ENCODE measurements at places on chromosomes 2 and 18. TPM values are rescaled to one million over a fixed set of nuclear protein-coding genes. Genes with fewer than 3 reads are reported as not detected.

The ANO7 gene
- 1.2 TPM for total RNA-seq

The COL4A3 gene
- 11.4 TPM for total RNA-seq

The CROCC2 gene
- total RNA-seq, result 0.45 TPM

The COL3A1 gene
- 673 TPM for total RNA-seq

The CWC22 gene
- total RNA-seq, result 22.0 TPM

The CD28 gene
- total RNA-seq, result 7.4 TPM

The CNTNAP5 gene
- not detected for total RNA-seq

The TFPI gene
- 105 TPM for total RNA-seq

The DYSF gene
- total RNA-seq, result 21.3 TPM

The WNT6 gene
- 2.1 TPM for total RNA-seq

DNA sequence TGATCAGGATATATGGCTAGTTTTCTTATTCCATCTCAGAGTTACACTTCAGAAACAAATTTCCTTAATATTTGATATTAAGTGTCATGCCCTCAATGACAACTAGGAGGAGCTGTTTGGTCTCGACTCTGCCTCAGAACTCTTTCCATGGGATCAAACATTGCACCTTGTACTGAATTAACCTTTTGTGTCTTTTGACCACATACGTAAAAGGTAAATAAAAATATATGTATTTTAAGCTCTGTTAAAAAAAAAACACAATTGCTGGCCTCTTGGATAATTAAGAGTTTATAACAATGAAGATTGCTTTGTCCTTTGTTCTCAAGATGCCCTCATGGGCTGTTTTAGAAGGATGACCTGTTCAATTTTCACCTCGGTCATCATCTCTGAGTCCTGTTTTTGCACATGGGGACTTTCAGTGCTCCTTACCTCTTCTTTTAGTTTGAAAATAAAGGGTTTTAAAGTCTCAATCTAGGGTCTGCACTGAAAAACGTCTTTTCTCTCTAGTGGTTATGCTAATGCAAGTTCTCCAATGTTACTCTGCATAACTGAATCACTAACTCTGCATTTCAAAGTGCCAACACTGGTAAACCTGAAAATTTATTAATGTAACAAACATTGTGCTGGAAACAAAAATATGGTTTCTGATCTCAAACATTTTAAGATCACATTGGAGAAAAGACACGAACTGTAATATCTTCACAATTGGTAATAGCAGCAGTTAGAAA is 18.8 kb upstream of the FN1 start:
- no peak overlapping the region for H3K4me3 ChIP-seq
- H3K27ac ChIP-seq, result no peak overlapping the region
- no peaks in the 10 kb centered on the region for H3K27me3 ChIP-seq

GRCh38 chr18:76937597-76937996 is 115.2 kb downstream of the ZNF236 start:
- no peak overlapping the region for H3K27ac ChIP-seq
- no peak for DNase-seq
- peaks cover 8% of the 10 kb centered on the region for H3K36me3 ChIP-seq
- no peaks in the 10 kb centered on the region for H3K4me1 ChIP-seq

- H3K4me3 ChIP-seq, result no peak overlapping the region
- H3K27me3 ChIP-seq, result peaks cover 2% of the 10 kb centered on the region
- no peaks in the 10 kb centered on the region for H3K4me1 ChIP-seq
- H3K36me3 ChIP-seq, result no peaks in the 10 kb centered on the region
Observed at GRCh38 chr18:6370886-6371635, 43.6 kb downstream of the L3MBTL4 start.

DNA sequence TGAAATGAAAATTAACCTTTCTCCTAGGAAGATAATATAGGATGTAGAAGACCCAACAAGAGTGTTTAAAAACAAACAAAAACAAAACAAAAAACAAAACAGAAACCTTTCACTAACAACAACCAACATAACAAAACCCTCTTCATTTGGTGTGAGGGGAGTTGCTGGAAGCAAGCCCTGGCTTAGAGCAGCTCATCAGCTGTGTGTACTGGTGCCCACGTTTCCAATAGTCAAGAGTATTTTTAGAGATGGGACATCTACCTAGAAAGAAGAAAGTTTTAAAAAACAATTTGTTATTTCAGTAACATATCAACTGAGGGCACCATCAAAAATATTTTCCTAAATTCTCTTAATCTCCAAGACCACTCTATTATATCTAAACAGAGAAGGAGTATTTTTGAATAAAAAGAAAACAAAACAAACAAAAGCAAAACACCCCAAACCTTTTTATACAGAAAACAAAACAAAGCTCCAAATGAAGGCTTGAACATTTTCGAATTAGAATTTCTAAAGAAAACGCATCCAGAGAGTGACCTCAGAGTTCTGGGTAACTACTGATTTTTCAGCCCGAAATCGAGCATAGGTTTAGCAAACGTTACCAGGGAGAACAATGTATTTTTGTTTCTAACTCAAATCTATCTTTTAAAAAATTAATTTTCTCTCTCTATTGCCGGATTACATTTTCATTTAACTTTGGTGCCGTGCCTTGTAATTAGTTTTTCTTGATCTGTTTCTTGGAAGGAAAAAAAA is 134.6 kb downstream of the INSIG2 start:
- H3K4me3 ChIP-seq, result no peak overlapping the region
- no peaks in the 10 kb centered on the region for H3K4me1 ChIP-seq
- H3K27ac ChIP-seq, result no peak overlapping the region
- no peaks in the 10 kb centered on the region for H3K36me3 ChIP-seq

DNA sequence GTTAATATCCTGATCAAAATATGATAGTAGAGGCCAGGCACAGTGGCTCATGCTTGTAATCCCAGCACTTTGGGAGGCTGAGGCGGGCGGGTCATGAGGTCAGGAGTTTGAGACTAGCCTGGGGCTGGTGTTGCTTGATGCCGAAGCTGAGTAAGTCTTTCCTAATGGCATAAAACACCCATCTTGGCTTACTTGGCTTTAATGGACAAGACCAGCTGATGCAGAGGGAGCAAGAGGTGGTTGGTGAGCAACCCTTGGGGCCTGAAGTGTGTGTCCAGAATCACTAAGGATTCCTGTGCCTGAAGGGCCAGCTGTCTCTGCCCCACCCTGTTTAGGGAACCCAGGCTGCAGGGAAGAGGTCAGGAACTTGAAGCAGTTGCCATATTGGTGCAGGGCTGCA is 217.2 kb downstream of the ARL4C start:
- no peaks in the 10 kb centered on the region for H3K27me3 ChIP-seq
- no peak overlapping the region for H3K4me3 ChIP-seq
- no peaks in the 10 kb centered on the region for H3K4me1 ChIP-seq
- H3K27ac ChIP-seq, result no peak overlapping the region
- H3K36me3 ChIP-seq, result no peaks in the 10 kb centered on the region
- no peak for DNase-seq

GRCh38 chr2:18219676-18220075 is 340.8 kb downstream of the RDH14 start:
- H3K4me3 ChIP-seq, result no peak overlapping the region
- no peaks in the 10 kb centered on the region for H3K4me1 ChIP-seq
- H3K36me3 ChIP-seq, result no peaks in the 10 kb centered on the region
- no peaks in the 10 kb centered on the region for H3K27me3 ChIP-seq

DNA sequence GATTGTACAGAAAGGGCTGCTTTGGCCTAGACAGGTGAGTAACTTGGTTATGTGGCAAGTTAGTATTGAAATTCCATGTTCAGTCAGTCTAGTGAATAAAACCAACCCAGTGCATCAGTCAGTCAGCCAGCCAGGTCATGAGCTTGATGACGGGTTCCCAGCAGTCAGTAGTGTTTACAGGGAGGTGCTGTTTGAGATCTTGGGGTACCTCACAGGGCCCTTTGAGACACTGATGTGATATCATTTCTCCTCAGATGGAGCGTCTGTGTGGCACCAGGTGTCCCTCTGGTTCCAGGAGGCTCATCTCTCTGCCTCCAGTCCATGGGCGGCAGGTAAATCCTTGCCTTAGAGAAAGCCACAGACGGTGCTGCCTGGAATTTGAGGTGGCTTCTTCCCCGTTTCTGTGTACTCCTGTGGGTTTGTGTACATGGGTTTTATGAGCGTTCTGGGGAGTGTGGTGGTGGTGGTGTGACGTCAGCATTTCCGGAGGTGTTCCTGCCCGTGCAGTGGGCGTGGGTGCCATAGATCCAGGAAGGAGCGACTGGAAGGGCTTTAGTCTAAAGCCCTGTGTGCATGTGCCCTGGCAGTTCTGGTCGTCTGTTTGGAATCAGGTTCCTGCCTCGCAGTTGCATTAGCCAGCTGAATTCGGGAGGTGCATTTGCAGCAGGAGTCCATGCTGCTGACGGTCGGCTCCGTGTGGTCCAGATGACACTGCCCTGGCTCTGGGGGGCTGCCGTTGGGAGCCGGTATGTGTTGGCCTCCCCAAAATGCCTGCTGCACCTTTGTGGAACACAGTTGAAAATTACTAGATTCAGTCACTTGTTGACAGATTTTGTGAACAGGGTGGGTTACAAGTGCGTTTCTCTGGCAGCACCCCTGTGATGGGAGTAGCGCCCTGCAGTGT is 2.1 kb downstream of the CTDP1 start:
- no peaks in the 10 kb centered on the region for H3K4me1 ChIP-seq
- H3K27me3 ChIP-seq, result no peaks in the 10 kb centered on the region

GRCh38 chr18:78643004-78643403 is 336.6 kb upstream of the SALL3 start:
- no peak overlapping the region for H3K27ac ChIP-seq
- H3K4me3 ChIP-seq, result no peak overlapping the region
- H3K4me1 ChIP-seq, result no peaks in the 10 kb centered on the region
- DNase-seq, result no peak
- H3K36me3 ChIP-seq, result no peaks in the 10 kb centered on the region

DNA sequence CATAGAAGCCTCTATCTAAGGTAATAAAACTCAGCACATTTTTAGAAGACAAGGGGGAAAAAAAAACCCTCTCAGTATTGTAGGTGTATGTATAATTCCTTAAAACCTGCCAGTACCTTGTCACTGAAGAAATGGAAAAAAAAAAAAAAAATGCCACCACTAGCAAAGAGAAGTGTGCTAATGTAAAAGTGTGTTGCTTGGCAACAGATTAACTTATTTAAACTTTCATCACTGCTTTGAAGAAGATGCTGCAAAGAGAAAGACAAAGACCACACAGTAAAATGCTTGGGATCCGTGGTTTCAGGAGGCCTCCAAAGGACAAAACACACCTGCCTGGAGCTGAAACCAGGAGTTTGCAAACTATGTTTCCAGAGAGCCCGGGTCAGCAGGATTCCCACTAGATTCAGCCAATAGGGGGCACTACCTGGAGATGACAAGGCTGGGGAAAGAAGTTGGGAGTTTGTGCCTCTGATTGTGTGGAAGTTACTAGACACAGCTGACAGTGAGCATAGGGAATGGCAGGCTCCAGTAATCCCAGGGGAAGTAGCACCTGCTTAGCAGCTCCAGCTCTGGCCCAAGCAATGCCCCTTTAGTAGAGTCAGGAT is 169.1 kb upstream of the TRIB2 start:
- H3K27me3 ChIP-seq, result no peaks in the 10 kb centered on the region
- H3K4me3 ChIP-seq, result no peak overlapping the region
- no peaks in the 10 kb centered on the region for H3K36me3 ChIP-seq
- no peak for DNase-seq

GRCh38 chr2:231297108-231297908 is 98.2 kb upstream of the B3GNT7 start:
- H3K4me1 ChIP-seq, result no peaks in the 10 kb centered on the region
- no peak overlapping the region for H3K27ac ChIP-seq
- peak; percentile 73 for DNase-seq
- no peaks in the 10 kb centered on the region for H3K27me3 ChIP-seq
- H3K36me3 ChIP-seq, result peaks cover 5% of the 10 kb centered on the region

DNA sequence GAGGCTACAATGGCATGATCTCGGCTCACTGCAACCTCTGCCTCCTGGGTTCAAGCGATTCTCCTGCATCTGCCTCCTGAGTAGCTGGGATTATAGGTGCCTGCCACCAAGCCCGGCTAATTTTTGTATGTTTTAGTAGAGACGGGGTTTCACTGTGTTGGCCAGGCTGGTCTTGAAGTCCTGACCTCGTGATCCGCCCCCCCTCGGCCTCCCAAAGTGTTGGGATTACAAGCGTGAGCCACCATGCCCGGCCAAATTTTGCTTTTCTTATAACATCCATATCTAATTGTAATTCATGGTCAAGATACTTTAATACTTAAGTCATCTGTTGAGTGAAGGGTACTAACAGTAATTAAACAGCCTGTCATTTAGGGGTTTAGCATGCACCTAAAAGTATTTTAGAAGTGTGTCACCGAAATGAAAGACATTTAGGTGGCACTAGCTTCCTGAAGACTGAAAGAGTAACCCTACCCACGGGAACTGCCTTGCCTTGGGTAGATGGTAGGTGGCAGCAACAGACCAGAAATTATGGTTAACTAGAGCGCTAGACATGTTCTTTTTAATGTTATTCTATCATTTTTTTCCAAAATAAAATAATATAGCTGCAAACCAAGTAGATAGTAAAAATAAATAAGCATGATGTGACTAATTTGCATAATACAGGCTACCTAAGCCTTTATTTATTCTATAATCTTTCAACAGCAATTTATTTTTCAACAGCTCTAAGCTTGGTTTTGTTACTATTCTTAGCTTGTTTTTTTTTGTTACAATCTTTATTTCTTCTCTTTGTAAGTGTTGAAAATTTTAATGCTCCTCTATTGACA is 8.6 kb upstream of the ACYP2 start:
- no peaks in the 10 kb centered on the region for H3K36me3 ChIP-seq
- H3K4me1 ChIP-seq, result no peaks in the 10 kb centered on the region
- H3K27ac ChIP-seq, result no peak overlapping the region
- H3K4me3 ChIP-seq, result no peak overlapping the region
- no peaks in the 10 kb centered on the region for H3K27me3 ChIP-seq

- DNase-seq, result no peak
- H3K27ac ChIP-seq, result no peak overlapping the region
- H3K4me1 ChIP-seq, result no peaks in the 10 kb centered on the region
- H3K27me3 ChIP-seq, result no peaks in the 10 kb centered on the region
- no peaks in the 10 kb centered on the region for H3K36me3 ChIP-seq
- no peak overlapping the region for H3K4me3 ChIP-seq
Observed at GRCh38 chr2:11023326-11024258, 111.9 kb downstream of the KCNF1 start.

GRCh38 chr2:121804340-121804739 is 48.9 kb downstream of the TSN start:
- no peaks in the 10 kb centered on the region for H3K27me3 ChIP-seq
- H3K27ac ChIP-seq, result no peak overlapping the region
- H3K4me3 ChIP-seq, result no peak overlapping the region

- no peak overlapping the region for H3K4me3 ChIP-seq
- H3K4me1 ChIP-seq, result no peaks in the 10 kb centered on the region
- no peaks in the 10 kb centered on the region for H3K27me3 ChIP-seq
- H3K27ac ChIP-seq, result no peak overlapping the region
- H3K36me3 ChIP-seq, result no peaks in the 10 kb centered on the region
Observed at GRCh38 chr18:31680831-31681568, 3.4 kb downstream of the B4GALT6 start.

- H3K36me3 ChIP-seq, result no peaks in the 10 kb centered on the region
- no peak for DNase-seq
- no peaks in the 10 kb centered on the region for H3K4me1 ChIP-seq
- no peak overlapping the region for H3K27ac ChIP-seq
- no peak overlapping the region for H3K4me3 ChIP-seq
- H3K27me3 ChIP-seq, result no peaks in the 10 kb centered on the region
Observed at GRCh38 chr2:112257575-112257974, 2.7 kb upstream of the ZC3H8 start.

All from aorta (tissue), 5 donors.